Mesendoderm (in vitro differentiated cells): ENCODE measurements at places on chromosomes 12 and 14.

DNA sequence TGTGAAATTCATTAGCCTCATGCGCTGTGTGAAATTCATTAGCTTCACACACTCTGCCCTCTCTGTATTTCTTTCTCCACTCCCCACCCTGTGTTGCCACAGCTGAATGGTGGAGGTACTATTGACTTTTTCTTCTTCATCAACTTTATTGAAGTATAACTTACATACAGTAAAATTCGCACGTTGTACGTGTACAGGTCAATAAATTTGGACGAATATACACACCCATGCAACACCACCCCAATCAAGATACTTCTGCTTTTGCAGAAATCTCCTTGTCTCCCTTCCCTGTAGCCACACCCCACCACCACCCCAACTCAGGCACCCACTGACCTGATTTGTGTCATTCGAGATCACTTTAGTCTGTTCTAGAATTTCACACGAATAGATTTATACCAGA is 51.8 kb downstream of the FBXL14 start:
- DNase-seq, result no peak

GRCh38 chr12:45268672-45269411 is 52.9 kb downstream of the ANO6 start:
- DNase-seq, result peak; percentile 79

- DNase-seq, result peak; percentile 74
Measured at GRCh38 chr12:13278249-13278787, 81.8 kb downstream of the EMP1 start.

DNA sequence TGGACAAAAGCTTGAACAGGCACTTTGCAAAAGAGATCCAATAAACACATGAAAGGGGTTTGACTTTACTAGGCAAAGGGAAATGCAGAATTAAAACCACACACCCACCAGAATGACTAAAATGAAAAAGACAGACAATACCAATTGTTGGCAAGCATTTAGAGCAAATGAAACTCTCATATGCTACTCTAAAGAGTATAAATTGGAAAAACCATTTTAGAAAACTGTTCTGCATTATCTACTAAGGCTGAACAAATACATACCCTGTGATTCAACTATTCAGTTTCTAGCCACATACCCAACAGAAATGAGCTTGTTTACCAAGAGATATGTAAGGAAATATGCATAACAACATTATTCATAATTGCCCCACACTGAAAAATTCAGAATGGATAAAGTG is 8.5 kb upstream of the IL22 start:
- DNase-seq, result no peak

GRCh38 chr12:32566663-32567295 is 112.3 kb upstream of the DNM1L start:
- DNase-seq, result peak; percentile 30

- DNase-seq, result no peak
Measured at GRCh38 chr12:50979369-50980052, 27.2 kb downstream of the HIGD1C start.

DNA sequence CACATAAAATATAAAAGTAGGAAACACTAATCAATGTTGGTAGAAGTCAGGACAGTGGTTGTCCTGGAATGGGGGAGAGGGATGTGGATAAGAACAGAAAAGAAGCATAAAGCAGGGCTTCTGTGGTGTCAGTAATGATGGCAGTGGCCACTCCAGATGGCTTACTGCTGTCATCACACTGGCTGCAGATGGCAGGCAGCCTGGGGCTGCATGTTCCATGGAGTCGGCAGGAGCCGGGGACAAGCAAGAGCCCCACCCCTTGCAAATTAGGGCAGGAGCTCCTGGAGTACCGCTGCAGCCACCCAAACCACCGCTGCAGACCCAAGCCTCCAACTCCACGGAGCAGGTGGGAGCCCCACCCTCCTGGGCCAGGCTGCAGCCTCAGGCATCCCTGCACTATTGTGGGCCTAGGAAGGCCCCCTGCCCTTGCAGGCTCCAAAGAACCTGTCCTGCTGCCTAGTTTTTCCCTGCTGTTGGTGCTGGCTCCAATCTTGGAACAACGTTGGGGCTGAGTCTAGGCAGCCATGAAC is 28.8 kb upstream of the SLC5A8 start:
- DNase-seq, result no peak

DNA sequence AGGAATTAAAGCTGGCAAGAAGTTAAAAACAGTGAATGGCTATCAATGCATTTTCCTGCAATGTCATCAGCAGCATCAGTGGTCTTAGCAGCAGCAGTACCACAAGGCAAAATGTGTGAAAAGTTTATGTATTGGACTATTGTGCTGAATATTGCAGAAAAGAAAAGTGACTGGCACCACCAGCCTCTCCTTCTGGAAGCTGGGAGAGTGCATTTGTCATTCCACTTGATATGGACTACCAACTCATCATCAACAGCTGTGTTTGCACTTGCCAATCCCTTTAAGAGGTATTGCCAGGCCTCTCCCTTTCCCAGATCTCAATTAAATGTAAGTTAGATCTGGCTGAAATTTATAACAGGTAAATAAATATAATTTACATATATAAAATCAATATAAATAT is 151.0 kb upstream of the GZMB start:
- DNase-seq, result no peak

GRCh38 chr12:11739980-11740577 is 90.6 kb downstream of the ETV6 start:
- no peak for DNase-seq

DNA sequence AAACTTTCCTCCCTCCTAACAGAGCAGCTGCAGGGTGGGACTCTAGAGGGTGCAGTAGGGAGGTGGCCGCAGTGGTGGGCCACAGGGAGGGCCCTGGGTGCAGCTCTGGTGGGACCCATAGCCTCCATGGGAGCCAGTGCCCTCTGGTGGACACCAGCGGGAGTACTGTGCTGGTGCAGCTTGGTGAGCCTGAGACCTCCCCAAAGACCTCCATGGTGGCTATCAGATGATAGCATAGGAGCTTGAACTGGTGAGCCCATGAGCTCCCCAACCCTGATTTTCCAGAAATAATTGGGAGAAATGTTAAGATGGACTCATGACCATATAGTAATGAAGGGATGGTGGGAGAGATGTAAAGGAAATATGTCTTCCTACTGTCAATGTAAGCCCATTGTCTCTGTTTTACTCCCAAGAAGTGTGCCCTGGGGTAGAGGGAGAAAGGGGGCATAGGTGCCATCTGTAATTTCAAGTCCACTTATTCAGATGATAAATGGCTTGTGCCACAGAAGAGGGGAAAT is 98.7 kb downstream of the GAS2L3 start:
- peak; percentile 75 for DNase-seq

- no peak for DNase-seq
Measured at GRCh38 chr12:12539028-12539810, 23.4 kb downstream of the DUSP16 start.

- DNase-seq, result no peak
Measured at GRCh38 chr12:98786653-98787052, 141.6 kb downstream of the APAF1 start.

- no peak for DNase-seq
Measured at GRCh38 chr14:105030836-105031396, 10.0 kb upstream of the CDCA4 start.

DNA sequence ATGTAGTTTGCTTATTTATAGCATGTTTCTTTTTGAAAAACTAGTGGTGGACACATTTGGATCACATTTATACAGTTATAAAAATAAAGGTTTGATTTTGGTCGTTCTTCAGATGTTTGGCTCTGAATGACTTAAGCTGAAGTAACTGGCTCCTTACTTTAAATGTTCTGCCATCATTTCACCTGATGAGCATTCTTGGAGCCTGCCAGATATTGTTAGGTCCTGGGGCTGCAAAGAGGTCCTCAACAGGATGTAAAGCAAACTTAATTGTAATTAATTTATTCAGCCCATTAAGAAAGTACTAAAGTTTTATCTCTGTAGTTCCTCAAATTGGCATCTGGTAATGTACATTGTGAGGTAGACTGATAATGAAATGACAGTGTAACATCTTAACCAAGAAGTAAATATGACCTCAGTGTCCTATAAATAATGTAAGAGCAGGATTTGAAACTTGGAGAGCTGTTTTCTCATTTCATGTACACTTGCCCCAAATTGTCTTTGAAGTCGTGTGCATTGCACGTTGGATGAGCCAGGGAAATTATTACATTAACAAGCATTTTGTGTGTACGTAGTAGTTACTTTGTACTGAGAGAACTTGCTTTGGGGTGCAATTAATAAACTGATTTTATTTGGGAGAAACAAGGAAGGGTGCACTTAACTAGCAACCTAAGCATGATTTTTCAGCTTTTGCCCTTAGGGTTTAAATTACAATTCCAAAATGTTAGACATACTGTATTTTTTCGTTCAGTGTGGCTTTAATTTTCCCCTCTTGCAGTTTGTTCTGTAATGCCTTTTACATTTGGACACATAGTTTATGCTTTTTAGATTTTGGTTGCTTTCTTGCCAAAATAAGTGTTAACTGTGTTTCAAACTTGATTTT is 7.5 kb downstream of the EIF5 start:
- DNase-seq, result no peak

- no peak for DNase-seq
Measured at GRCh38 chr12:95881331-95881955, 22.7 kb downstream of the SNRPF start.

DNA sequence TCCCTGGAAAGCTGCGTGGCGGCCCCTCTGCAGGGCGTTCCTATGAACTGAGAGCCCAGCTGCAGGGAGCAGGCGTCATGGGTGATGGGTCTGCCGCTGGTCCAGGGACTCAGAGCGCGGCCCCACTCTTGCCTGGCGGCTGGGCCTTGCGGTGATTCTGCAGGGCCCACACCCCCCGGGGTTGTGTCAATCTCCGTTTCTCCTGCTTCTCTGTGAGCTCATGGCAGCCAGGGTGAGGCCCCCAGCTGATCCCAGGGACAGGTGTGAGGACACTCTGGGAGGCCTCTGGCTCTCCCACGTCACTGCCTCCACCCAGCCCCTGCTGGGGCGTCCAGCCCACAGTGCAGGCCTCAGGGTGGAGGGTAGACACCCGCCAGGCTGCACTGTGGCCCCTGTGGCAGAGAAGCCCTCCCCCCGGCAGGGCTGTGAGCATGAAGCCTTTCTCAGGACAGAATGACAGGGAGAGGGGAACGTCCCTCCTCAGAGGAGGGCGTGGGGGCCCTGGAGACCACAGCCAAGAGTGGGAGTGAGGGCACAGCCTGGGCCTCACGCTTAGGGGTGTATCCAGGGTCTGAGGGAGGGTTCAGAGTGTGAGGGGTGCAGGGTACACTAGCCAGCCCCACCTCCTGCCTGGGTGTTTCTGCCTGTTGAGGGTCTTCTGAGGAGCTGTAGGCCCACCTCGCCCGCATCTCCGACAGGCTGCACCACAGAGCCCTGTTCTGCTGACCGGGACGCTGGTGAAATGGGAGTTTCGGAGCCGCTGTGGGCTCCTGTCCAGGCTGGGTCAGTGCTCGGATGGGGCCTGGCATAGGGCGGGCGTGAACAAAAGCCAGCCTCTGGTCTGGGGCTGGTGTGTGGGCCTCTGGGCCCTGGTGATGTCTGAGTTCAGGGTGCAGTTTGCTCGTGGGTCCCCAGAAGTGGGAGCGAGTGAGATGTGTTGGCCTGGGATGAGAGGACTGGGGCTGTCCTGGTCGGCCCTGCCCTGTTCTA is 26.7 kb upstream of the CRIP2 start:
- no peak for DNase-seq

DNA sequence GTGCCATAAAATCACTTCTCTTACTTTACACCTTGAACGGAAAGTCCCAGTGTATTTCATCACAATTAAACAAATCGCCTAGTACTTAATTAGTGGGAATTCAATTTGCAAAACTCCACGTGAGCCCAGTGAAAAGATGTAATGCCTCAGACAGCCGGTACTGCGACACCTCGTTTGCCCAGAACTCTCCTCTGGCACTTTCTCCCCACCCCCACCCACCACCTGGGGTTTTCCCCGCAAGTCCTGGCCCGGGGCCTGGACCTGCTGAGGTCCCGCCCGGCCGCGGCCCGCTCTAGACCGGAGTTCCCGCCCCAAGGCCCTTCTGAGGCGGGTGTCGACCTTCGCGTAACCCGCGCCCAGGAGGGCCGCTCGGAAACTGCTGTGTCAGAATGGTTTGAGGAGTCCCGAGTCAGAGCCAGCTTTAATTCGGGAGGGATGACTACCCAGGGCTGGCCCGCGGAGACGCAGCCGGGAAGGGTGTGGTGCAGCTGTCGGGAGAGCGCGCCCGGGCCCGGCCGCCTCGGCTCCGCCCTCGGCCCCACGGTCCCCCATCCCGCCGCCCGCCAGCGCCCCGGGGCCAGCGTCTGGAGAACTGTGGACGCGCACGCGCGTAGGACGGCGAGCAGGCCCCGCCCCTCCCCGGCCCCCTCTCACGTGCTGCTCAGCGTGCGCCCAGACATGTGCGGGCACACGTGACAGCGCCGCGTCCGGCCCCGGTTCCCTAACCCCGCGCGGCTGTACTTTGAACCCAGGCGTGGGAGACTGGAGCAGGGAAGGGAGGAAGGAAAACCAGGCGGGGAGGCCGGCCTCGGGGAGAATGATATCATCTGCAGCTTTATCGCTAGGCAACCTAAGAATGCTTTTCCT is 10.8 kb downstream of the BHLHE41 start:
- DNase-seq, result peak; percentile 93

DNA sequence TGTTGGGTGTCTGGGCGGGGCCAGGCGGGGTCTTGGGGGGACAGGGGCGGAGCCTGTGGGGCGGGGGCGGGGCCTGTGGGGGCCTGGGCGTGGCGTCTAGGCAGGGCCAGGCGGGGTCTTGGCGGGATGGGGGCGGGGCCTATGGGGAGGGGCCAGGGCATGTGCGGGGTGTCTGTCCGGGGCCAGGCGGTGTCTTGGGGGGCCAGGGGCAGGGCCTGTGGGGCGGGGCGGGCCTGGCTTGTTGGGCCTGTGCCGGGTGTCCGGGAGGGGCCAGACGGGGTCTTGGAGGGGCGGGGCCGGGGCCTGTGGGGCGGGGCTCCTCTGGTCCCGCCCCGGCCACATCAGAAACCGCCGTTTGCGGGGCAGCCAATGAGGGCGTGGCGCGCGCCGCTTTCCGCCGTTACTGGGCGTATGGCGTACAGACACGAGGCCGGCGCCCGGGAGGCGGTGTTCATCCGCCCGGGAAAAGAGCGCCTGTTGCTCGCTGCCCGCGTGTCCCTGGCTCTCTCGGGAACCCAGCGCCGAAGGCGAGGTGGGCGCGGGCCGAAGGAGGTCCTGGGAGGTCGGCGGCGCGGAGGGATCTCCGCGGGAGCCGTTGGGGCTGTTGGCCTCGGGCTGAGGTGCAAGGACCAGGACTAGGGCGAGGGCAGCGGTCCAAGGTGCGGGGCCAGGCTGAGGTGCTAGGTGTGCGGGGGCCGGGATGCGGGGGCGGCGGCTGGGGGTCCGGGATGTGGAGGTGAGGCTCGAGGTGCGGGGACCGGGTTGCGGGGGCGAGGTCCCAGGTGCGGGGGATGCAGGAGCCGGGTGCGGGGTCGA is at the start of gene PIWIL1:
Gene PIWIL1, plus strand, starts transcription at position 400 of the 816 bp plus-strand sequence. CDS start 4,705 bp downstream, outside the sequence.
- no peak for DNase-seq

DNA sequence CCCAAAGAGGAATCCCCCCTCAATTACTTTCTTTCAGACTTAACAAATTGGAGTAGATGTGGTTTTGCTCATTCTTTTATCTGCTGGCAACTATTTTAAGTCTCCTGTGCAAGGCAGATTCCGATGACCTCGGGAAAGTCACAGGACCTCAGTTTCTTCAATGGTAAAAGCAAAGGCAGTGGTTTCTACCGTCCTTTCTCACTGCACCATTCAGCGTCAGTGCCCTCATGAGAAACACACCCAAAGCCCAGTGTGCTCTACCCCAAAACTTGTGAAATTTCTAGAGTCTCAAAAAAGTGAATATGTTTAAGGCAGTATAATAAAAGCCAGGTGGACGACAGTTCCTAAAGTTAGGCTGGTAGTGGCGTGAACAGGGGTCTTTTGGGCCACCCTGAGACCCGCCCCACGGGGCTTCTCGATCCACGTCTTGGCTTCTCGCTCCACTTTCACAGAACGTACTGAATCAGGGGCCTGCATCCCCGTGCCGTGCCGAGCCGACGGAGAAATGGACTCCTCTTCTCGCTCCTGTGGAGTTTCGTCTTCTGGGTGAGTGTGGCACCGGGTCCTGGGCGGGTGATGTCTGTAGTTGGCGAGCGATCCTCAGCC is 1.3 kb upstream of the ARHGAP5 start:
- DNase-seq, result peak; percentile 29
